NCI-H1105 treated with DMSO at 0.1 percent for 48 hours (cell line): ENCODE measurements at places on chromosomes 13 and 19.

GRCh38 chr13:113806104-113806471 is 47.1 kb downstream of the TMEM255B start:
- DNase-seq, result no peak

GRCh38 chr19:43997631-43998290 is 5.0 kb upstream of the ZNF230 start:
- no peak for DNase-seq

- no peak for DNase-seq
Measured at GRCh38 chr19:6061376-6062130, 48.7 kb downstream of the RFX2 start.

- no peak for DNase-seq
Measured at GRCh38 chr19:44876930-44877535, 14.0 kb upstream of the TOMM40 start.

DNA sequence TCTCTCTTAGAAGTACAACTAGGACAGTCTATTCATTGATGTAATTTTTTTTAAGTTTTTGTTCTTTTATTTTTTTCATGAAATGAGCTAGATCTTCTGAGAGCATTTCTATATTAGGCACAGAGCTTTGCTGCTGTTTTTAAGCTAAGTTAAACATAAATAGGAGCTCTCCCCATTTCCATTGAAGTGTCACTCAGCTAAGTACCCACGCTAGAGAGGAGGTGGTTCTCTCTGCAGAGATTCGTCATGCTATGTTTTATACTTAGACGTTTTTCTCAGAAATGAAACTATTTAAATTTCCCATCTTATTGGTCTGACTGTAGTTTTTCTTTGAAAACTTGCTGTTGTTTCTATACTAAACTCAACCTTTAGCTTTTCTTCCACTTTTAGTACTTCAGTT is 271.5 kb downstream of the PCDH9 start:
- DNase-seq, result no peak

DNA sequence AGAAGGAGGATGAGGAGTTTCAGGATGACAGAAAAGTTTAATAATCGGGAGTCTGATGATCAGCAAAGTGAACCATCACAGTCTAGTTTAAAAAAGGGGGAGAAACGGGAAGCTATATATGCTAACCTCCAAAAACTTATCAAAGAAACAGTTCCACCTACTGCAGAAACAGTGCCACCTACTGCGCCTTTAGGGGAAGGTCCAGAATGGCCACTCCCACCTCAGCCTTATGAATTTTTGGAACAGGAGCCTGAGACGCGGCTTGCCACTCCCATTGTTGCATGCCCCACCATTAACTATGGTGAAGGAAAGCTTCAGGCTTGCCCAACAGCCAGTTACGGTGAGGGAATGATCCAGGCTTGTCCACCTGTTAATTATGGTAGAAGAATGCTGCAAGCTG is 929.0 kb downstream of the SLITRK6 start:
- no peak for DNase-seq

- DNase-seq, result no peak
Measured at GRCh38 chr13:53018690-53019647, 9.6 kb upstream of the OLFM4 start.

DNA sequence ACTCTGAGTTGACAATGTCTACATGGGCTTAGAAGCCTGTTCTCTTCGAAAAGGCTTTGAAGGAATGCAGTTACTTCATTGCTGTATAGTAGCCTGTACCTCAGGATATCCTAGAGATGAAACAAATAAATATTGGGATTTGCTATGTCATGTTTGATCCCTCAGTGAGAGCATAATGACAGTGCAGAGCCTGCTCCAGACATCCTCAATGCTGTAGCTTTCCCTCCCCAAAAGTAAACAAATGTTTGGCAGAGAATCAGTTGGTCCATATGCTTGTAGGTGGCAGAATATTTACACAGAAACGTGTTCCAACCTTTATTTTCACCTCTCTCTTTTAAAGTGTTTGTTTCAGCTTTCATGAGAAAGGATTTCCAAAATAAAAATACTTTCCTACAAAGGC is 515.3 kb upstream of the SGCG start:
- peak; percentile 73 for DNase-seq

GRCh38 chr13:111958612-111959395 is 108.1 kb upstream of the SOX1 start:
- DNase-seq, result no peak

DNA sequence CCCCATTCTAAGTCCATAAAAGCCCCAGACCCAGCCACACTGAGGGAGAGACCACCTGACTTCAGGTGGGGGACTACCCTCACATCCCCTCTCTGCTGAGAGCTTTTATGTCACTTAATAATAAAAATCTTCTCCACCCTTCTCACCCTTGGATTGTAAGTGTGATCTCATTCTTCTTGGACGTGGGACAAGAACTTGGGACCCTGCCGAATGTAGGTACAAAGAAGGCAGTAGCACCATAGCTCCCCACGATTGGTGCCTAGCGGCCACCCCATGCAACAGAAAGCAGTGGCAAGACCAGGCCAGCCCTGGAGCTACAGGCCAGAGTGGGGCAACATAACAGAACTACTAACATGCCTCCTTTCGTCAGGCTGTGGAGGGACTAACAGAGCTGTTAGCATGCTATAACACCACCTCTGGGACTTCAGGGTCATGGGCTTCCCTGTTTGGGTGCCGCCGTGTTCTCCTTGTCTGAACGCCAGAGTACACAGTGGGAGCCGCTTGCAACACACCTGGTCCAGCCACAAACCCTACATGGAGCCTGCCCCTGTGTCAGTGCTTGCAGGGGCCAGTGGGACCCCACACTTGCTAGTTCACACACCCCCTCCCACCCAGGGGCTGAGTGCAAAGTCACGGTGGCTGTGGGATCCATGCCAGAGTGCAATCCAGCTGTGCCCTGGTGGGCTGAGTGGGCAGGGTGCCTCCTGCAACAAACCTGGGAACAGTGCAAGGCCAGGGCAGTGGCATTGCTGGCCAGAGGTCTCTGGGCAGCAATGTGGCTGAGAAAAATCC is 5.2 kb upstream of the FBXO17 start:
- no peak for DNase-seq

DNA sequence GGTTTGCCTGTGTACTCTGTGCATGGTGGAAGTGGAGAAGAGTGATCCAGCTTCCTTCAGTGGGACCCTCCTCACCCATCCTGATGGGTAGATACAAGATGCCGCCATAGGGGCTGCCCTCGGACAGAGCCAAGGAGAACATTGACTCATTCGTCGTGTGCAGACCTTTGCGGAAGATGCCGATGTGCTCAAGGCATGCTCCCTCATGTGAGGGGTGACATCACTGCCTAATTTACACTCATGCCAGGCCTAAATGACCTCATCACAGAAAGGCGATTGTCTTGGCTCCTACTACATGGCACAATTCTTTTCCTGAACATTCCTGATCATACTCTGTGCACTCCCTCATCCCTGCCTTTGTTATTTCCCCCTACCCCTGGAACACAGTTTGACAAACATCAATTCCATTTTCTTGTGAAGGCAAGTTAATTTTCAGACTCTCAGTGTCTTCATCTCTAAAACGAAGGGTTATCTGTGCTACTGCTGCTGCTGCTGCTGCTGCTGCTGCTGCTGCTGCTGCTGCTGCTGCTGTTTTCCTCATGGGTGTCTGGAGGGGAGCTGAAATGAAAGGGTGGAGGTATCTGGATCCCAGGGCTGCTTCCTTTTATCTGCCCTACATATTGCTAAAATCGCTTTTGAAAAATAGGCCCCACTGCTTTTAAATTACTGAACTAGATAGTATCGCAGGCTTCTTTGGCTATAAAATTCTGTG is 146.5 kb upstream of the ARGLU1 start:
- no peak for DNase-seq

DNA sequence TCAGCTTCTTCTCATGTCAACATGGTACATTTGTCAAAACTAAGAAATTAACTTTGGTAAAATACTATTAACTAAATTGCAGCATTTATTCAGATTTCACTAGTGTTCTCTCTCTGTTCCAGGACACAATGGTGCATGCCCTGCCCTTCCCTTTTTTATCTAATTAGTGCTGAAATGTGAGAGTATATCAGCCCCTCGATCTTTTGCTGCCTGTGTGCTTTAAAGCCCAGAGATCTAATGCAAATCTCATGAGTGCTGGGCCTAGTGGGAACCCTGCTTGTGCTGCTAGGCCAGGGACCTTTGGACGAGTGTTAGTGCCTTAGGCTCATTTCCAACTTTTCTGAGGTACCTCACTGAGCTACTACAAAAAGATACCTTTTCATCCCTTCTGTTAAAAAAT is 221.1 kb upstream of the EDNRB start:
- DNase-seq, result no peak

GRCh38 chr13:39810091-39810877 is 154.8 kb downstream of the COG6 start:
- no peak for DNase-seq

GRCh38 chr13:41491436-41491835 is 34.1 kb downstream of the RGCC start:
- DNase-seq, result no peak

DNA sequence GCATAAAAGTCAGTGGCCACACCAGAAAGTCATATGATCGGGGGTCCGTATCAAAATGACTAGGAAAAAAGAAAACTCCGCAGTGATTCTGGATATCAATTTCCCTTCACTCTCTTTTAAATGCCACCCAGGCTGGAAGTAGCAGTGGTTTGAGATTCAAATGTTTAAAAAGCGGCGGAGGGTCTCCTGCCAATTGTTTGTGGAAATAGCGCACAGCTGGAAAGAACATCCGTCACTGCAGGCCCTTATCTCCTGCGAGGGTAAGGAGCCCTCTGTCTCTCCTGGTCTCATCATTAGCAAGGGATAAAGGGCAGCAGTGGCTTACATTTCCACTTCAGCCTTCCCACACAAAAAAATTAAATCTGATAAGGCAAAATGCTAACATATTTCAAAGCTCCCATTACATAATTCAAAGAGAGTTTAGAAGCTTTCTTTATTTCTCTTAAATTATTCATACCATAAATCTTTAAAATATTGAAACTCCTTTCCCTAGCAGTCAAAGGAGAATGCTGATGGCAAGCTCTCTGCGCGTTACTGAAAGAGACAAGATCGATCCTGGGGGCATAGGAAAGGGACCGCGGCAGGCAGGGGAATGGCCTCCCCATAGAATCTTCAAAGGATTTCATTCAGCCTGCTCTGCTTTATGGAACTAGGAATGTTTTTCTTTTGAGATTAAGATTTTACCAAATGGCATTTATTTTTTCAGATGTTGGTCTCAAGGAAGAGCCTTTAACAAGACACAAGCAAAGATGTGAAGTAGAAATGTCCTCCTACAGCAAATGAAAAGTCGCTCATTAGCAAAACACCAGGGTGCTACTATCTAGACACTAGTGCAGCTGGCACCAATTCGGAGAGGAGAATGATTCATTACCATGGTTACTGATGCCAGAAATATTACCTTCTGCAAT is 35.0 kb downstream of the AMER2 start:
- DNase-seq, result no peak

DNA sequence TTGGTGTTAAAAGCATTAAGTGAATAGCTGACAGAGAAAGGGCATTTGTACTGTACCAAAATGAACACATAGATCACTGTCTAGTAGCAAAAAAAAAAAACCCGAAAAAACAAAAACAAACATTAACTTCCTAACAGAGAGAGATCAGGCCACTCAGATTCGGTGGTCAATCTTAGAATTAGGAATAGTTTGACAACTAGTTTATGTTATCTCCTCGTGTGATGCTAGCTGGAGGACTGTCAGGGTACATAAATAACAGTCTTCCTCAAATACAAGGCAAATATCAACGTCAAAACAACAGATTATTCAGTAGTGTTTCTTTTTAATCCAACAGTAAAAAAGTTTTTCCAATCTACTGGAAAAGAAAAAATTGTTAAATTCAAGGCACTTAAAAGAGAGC is 1.7 kb downstream of the ZMYM5 start:
- DNase-seq, result no peak

- no peak for DNase-seq
Measured at GRCh38 chr13:20939662-20940061, 37.1 kb upstream of the XPO4 start.

GRCh38 chr19:771332-771785 is 20.4 kb downstream of the MISP start:
- DNase-seq, result no peak

- no peak for DNase-seq
Measured at GRCh38 chr13:49213997-49214916, 5.9 kb upstream of the MLNR start.

DNA sequence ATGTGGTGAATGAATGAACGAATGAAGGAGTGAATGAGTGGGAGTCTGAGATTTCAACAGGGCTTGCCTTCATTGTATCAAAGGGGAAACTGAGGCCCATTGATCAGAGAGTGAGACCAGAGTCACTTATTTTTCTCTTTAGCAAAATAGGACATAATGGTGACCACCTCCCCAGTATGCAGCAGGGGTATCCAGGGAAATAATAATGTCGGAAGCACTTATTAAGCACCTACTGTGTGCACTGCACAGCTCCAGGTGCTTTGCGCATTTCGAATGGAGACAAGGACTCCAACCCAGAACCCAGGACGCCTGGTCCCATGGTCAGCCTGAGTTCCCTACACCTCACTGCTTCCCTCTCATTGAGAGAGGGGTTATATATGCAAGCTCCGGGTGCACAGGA is 26.8 kb upstream of the SEMA6B start:
- no peak for DNase-seq

DNA sequence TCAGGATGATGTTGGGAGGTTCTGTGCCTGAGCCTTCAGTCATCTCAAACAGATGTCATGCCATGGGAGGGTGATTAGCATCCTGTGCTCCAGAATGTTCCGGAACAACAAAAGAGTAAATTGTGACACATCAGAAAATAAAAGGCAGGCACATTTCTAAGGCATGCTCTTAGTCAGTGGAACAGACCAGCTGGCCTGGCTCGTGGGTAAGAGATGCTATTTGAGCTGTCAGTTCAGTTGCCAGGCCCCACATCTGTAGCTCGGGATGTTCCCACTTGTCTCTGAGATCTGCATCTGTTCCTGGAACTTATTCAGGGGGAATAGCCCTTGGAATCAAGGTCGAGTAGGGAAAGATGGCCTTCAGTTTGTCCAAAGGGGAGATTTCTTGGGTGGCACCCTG is 26.0 kb downstream of the OLFM4 start:
- no peak for DNase-seq

DNA sequence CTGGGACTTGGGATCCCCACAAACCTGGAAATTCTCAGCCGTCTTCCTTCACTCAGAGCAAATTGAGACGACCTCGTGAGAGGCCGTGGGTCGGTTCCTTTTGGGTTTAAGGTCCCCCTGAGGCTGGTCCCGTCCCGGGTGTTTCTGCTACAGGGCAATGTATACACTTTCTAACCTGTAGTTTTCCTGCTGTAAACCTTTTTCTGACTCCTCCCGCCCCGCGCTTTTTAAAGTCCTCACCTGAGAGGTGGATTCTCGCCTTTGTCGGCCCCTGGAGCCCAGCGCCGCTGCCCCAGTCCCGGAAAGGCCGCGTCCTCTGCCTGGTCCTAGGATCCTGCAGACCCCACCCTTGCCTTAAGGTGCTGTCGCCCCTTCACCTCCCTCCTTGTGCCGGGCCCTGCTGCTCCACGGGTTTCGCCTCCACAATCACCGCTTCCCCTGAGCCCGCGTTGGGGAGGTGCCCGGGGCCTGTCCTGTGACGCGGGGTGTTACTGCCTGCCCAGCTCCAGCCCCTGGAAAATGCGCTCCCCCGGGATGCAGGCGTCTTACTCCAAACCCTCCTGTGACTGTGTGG is 391 bp downstream of the ZNF761 start:
- no peak for DNase-seq
